ENCODE measurements at places on chromosomes 5 and 9. TPM values are rescaled to one million over a fixed set of nuclear protein-coding genes. Genes with fewer than 3 reads are reported as not detected.

- no peak for DNase-seq
Measured at GRCh38 chr5:67196537-67197059, at the start of gene CD180. Gene CD180, minus strand, starts transcription at chr5:67196799. Its CDS starts 158 bp downstream, at chr5:67196641.

Gene CSF2
- 4.8 TPM for total RNA-seq

Gene PCDHA8
- 0.12 TPM for total RNA-seq

GRCh38 chr5:138631096-138631928 lies 56.1 kb upstream of the HSPA9 start:
- no peak for DNase-seq

- DNase-seq: no peak
Measured at GRCh38 chr9:69817202-69817601, 3.4 kb upstream of the CFAP95 start.

GRCh38 chr9:113376634-113377567 lies at the start of gene HDHD3:
Gene HDHD3, minus strand, starts transcription at chr9:113376986. Its CDS starts 2,632 bp downstream, at chr9:113374354.
- peak; percentile 69 for DNase-seq

DNA sequence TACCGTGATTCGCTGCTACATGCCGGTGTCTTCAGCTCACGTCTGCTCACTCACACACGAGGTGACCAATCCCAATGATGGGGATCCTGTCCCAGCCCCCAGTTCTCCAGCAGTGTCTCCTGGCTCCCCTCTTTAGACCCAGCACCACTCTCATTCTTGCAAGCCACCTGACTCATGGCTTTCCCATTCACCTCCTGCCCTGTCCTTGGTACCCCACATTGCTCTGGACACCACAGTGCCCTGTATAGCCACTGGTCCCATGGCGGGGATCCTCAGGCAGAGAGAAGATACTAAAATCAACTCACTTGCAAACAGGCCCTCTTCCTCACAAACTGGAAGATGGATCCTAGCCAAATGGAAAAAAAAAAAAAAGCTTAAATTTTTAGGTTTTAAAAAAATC lies 81.0 kb downstream of the SLIT3 start:
- no peak for DNase-seq

DNA sequence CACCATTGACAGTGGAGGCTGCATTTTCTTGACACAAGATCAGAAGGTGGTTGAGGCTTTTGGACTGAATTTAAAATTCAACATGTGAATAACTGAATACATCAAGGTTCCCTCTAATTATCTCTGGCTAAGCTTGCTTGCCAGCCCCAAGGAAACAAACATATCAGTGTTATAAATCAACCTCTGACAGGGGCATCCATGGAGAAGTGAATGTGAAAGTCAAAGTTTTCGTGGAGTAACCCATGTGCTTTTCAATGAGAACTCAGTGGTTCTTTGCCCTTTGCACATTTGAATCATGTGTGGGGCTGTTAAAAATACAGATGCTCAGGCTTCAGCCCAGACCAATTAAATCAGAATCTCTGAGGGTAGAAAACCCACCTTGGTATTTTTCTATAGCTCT lies 128.9 kb downstream of the LRRC70 start:
- no peak for DNase-seq

Gene PLAC8L1
- not detected for total RNA-seq

Gene DBH
- total RNA-seq: not detected

DNA sequence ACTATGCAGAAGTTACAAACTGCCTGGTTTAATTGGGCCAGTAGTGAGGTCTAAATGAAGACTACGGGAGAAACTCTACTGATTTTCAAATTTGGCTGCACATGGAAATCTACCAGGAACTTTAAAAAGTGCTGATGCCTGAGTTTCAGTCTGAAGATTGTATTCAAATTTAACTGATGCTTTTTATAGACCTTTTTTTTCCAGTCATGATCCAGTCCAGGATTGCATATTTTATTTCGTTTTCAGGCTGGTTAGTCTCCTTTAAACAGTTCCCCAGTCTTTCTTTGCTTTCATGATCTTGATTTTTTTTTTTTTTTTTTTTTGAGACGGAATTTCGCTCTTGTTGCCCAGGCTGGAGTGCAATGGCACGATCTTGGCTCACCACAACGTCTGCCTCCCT lies 23.7 kb upstream of the SPZ1 start:
- DNase-seq: no peak

Gene PCDHB6
- total RNA-seq: 0.20 TPM

DNA sequence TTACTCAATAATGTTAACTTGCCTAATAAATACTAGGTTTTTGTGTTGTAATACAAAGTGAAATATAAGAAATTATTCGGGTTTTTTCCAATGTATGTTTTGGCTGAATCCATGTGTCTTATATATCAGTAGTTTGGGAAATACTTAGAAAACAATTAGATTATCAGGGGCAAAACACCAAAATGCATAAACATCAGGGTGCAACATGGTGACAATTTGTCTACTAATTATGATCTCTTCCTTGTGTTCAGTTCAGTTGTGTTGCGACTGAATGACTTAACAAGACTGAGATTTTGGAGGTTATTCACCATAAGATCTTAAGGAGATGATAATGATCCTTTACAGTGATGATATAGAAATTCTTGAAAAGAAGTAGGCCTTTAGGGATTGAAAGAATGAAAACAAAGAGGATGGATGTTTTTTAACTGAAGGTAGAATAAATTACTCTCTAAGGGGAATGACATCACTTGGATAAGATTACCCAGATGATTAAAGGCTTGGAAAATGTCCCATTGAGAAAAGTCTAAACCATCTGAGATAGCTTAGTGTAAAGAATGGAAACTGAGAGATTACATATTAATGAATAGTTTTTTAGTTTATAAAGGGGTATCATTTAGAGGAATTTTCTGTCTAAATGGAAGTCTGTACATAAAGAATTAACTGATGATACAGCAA lies 415.8 kb downstream of the SPATA31D1 start:
- peak; percentile 3 for DNase-seq

DNA sequence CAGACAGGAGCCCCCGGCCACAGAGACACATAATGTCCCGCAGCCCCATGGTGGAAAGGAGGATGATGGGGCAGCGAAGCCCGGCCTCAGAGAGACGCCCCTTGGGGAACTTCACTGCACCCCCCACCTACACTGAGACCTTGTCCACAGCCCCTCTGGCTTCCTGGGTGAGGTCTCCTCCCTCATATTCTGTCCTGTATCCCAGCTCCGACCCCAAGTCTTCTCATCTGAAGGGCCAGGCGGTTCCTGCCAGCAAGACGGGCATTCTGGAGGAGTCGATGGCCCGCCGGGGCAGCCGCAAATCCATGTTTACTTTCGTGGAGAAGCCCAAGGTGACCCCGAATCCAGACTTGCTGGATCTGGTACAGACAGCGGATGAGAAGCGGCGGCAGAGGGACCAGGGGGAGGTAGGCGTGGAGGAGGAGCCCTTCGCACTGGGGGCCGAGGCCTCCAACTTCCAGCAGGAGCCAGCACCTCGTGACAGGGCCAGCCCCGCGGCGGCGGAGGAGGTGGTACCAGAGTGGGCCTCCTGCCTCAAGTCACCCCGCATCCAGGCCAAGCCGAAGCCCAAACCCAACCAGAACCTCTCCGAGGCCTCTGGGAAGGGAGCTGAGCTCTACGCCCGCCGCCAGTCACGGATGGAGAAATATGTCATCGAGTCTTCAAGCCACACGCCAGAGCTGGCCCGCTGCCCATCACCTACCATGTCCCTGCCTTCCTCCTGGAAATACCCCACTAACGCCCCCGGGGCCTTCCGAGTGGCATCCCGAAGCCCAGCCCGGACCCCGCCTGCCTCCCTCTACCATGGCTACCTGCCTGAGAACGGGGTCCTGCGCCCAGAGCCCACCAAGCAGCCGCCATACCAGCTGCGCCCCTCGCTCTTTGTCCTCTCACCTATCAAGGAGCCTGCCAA lies 8.9 kb downstream of the SYNPO start:
- no peak for DNase-seq

DNA sequence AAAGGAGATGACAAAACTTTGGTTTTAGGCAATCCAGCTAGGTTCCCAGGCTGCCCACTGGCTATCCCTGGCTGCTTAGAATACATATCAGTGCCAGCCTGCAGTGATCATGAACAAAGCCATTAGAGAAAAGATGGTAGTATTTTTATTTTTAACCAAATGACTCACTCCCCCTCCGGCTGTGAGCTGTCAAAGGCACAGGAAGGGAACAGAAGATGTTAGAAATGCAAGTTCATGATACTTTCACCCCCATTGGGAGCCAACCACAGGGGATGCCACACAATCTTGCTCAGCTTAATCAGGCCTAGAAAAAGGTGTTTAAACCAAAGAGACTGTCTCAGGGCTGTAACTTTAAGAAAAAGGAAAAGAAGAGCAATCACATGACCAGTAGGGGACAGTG lies 70.3 kb upstream of the ASTN2 start:
- peak; percentile 82 for DNase-seq

Gene PCDHGA10
- 0.78 TPM for total RNA-seq

DNA sequence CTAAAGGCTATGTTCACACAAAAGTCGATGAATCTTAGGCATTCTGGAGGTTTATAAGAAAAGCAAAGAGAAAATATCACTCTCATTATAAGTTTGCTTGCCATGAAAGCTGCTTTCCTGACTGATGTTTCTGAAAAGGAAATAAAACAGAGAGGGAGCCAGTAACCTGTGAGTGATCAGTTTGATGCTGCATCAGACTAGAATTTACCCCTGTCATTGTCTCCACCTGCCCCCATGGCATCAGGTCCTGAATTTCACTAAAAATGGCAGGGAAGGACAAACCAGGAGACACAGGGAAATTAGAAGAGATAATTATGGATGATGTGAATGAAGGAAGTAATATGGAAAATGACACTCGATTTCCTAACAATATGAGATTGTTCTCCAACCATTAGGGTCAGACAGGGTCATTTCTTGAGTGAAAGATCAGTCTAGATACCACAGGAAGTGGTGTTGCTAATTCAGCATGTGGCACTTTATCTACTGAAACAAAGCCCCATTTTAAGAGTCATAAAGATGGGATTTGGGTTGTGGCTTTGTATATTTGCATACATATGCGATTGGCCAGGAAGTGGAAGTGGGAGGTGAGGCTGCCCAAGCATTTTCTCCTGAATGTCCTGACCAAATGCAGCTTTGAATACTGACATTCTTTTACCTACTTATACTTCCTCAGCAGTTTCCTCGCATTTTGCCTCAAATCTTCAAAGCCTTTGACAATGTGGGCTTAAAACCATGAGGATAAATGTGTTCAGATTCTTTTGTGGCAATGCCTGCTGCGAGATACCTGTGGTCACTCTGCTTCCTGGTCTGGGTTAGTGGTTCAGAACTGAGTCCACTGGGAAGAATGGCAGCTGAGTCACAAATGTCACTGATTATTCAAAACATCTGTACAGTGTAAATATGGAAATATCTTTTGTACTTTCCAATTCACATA lies 29.7 kb downstream of the MEGF10 start:
- DNase-seq: peak; percentile 80

- no peak for DNase-seq
Measured at GRCh38 chr5:1504069-1504595, 19.6 kb downstream of the LPCAT1 start.

DNA sequence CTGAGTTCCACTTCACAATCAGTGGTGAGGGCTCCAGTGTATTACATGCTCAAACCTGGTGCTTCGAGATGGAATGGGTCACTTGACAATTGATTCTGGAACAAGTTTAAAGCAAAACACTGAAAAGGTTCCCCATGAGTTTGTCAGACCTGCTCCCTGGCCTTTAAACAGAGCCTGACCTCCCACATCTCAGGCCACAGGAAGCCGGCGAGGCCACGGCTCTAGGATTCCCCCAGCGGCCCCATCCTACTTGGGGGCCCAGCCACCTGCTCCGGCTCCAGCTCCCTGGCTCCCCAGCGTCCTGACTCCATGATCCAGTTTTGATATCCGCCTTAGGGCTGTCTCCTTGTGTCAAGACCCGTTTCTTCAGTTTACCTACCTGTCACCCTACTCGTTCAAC lies 62.0 kb downstream of the TTLL11 start:
- no peak for DNase-seq

DNA sequence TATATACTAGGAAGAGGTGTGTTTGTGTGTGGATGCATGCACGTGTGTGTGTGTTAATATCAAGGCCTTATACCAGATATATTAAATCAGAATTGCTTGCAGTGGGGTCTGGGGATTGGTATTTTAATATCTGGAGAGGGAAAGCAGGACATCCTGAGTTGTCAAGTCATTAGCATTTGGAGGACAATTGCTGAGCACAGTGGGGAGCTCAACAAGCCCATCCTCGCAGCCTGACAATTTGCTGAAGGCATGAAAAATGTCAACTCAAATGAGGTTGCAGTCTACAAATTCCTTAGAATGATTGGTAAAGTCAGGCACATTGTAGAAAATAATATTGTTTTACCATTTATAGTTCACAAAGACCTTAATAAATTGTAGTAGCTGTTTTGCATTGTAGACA lies 627.4 kb downstream of the LRRC70 start:
- no peak for DNase-seq

GRCh38 chr5:35854248-35854647 lies 2.4 kb upstream of the IL7R start:
- DNase-seq: no peak

Gene OR13D1
- not detected for total RNA-seq

GRCh38 chr9:133953976-133954709 lies 38.0 kb downstream of the VAV2 start:
- no peak for DNase-seq

GRCh38 chr5:64147849-64148441 lies 17.7 kb upstream of the RNF180 start:
- peak; percentile 16 for DNase-seq

DNA sequence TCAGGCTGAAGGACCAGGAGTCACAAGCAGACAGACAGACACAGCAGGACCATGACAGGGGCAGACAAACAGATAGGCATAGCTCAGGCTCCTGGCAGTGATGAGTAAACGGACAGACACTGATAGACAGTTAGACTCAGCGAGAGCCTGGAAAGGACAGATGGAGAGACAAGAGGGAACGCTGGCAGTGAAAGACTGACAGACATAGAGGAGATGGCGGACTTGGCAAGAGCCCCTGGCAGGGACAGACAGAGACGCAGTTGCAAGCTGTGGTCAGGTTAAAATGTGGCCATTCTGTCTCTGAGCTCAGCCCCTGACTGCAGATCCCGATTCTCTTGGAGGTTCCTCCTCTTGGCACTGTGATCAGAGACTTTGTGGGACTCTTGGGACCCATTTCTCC lies 13.6 kb downstream of the CSF2 start:
- DNase-seq: no peak

Gene C9orf153
- 0.48 TPM for total RNA-seq

DNA sequence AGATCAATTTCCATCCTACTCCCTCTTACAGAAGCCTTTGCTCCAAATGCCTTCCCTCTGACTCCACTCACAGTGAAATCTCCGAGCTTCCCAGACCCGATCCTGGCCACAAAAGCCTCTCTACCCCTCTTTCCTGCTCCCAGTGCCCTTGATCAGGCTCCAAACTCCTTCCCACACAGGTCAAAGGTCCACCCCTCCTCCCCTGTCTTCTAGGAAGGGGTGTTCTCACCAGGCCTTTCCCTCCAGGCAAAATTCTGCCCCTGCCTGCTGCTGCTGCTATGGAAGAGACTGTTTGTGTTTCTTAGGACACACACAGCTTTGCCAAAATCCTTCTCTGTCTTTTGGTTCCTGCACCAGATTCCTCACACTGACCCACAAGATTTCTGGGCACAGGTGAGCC lies 85.8 kb upstream of the ALDH1A1 start:
- DNase-seq: peak; percentile 31
